Stimulated activated naive CD4-positive, alpha-beta T cell treated with Interleukin-2 at 50 U/mL for 16 hours (primary cell): ENCODE measurements at places on chromosomes 16 and 17.
A peak's percentile ranks its signal among the peaks of the same experiment; 100 is the strongest.

GRCh38 chr17:4971826-4972225, 4.2 kb upstream of the SPAG7 start:
- DNase-seq = no peak

DNA sequence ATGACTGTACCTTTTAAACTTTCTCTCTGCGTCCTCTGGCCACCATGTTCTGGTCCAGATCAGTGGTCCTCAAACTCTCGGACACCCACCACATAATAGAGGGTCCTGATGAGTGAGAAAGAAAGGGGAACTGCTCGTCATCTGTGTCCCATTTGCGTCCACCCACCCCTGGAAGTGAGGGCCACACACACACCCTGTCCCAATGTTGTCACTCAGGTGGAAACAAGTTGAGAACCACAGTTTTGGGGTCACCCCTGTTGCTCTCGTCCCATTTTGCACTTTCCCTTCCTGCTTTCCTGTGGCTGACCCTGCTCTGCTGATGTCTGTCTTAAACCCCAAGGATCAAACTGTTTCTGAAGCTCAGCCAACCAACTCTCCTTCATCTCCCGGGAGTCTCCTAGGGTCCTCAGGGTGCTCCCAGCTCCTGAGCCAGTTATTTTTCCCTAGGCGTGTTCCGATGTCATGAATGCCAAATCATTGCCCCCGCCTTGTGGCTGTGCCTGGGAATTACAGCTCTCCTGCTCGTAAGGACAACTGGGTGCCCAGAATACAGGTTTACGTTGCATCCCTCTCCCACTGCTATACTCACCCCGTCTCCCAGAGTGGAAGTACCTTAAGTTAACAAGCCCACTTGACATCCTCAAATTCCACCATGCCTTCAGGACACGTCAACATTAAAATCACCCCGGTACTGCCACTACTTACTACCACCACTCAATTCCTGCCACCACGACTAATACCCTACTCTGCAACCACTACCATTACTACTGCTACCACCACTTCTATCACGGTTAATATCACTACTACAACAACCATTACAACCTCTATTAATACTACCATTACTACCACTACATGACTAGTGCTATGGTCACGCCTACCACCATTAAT, 26.0 kb upstream of the HNF1B start:
- DNase-seq = no peak

DNA sequence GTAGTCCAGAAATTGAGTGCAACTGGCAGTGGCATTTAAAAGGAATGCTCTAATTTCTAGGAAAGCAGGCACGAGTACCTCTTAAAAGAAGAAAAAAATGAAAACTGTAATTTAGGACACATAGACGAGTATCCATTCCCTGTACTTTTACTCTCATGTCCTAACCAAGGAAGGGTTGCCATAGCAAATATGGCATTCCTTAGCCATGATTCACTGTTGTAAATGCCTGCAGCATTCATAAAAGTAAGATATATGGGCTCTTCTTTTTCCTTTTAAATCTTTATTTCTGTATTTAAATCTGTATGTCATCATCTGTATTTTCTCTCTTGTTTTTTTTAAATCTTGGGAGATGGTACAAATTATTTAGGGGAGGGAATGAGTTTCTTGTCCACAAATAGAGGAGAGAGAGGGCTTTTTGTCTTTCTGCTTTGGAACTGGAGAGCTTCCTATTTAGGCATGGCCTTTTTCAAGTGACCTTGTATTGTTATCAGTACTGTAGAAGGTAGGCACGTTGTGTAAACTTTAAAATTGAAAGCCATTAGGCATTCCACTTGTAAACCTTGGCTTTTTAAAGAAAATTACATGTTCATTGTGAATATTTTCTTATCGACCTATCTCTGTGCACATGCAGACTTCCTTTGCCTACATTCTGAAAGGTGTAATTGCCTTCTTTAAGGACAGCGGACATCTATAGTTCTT, 50.0 kb downstream of the TENT4B start:
- DNase-seq = no peak

DNA sequence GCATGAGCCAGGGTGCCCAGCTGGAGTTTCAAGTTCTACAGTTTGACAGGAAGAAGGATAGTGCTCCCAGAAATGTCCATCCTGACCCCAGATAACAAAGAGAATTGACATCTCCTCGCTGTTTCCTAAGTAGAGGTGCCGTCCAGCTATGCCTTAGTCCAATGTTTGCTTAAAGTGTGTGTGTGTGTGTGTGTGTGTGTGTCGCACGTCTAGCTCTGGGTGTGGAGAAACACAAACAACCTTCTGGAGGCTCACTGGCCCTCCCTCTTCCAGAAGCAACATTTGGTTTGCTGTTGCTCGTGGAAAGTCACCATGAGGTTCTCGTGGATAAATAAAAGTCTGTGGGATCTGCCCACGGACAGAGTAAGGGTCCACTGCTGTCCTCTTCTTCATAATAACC, 22.1 kb downstream of the EMP2 start:
- DNase-seq = no peak

- no peak for DNase-seq
Observed at GRCh38 chr17:67836205-67836987, 11.1 kb downstream of the BPTF start.

GRCh38 chr16:48284772-48285409, 37.6 kb upstream of the ABCC11 start:
- DNase-seq = no peak

DNA sequence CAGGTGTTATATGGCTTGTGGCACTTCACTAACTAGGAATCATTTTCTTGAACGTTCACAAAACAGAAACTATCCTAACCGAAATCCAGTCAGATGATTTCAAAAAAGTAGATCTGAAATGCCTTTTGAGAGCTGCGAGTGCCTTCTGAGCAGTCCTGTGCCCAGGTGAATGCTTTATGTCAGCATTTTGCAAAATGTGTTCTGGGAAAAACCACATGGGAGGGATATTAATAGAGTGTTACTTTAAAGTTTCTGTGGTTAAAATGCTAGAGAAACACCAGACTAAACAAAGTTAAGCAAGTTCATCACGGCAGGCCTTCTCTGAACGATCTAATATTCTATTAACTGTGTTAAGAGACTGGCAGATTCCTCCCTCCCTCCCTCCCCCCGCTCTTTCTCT, 15.8 kb upstream of the RGS9 start:
- DNase-seq = no peak

DNA sequence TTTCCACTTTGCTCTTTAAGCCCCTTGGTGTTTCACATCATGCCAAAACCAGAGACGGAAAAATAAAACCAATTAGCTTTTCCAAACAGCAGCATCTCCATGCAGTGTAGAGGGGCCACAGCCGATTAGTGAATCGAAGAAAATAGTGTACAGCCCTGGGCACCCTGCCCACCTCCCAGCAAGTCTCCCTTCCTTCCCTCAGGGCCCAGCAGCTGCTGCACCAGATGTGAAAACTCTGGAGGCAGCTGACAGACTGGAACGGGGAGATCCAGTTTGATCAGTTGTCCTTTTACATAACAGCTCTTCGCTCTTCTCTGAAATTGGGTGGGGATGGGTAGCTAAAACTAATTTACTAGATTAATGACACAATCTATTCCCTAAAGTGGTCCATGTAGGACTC, 19.3 kb downstream of the TMEM11 start:
- no peak for DNase-seq

- DNase-seq = no peak
Observed at GRCh38 chr17:62910277-62910676, 55.8 kb upstream of the TANC2 start.

DNA sequence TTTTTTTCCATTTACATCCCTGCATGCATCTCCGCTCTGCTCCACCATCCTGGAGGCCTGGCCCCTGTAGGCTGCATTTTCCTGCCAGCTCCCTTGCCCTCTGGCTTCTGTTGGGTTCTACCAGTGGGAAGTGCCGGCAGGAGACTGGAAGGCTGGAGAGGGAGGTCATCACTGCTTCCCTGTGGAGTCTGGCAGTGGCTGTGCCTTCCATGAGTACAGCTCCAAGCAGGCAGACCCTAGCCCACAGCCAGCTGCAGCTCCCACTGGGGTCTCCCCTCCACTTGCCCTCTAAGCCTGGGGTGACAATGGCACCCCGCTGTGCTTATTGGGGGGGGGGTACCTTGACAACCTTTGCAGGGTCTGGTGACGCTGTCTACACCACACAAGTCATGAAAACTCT, 37.3 kb downstream of the MMP15 start:
- no peak for DNase-seq

DNA sequence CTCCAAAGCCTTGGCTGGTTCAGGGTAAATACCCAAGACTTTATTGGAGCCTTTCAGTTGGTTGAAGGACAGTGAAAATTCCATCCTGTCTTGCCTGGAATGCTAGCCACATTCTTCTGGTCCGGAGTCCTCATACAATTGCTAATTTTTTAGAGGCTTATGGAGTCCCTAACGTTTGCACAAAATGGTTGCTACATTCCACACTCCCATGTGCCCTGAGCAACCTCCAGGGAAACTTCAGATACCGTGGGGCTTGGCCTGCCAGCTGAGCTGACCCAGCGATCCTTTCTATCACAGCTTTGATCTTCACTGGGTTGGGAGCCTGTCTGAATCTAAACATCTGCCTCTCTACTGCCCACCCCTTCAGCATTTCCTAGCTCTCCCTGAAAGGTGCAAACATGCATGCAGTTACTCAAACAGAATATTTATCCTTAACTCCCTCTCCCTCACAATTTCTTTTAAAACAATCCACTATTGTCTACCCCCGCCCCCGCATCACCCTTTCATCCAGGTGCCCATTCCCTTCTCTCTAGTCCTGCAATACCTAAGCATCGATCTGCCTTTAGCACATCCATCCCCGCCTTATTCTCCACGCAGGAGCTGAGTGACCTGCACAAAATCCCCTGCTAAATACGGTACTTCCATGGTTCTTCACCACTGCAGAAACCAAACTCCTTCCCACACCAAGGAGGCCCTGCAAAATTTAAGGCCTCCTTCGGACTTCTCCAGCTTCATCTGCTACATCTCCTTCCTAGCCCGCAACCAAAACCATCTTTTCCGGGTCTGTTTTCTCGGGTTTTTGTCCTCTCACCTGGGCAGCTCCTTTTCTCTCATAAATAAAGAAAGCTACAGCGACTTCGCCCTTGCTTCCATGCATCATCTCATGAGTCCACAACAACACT, 810 bp upstream of the GAN start:
- no peak for DNase-seq

- DNase-seq = no peak
Observed at GRCh38 chr17:45438931-45439610, 6.4 kb upstream of the ARHGAP27 start.

- DNase-seq = peak; percentile 49
Observed at GRCh38 chr16:3058139-3059030, 7.1 kb upstream of the IL32 start.

DNA sequence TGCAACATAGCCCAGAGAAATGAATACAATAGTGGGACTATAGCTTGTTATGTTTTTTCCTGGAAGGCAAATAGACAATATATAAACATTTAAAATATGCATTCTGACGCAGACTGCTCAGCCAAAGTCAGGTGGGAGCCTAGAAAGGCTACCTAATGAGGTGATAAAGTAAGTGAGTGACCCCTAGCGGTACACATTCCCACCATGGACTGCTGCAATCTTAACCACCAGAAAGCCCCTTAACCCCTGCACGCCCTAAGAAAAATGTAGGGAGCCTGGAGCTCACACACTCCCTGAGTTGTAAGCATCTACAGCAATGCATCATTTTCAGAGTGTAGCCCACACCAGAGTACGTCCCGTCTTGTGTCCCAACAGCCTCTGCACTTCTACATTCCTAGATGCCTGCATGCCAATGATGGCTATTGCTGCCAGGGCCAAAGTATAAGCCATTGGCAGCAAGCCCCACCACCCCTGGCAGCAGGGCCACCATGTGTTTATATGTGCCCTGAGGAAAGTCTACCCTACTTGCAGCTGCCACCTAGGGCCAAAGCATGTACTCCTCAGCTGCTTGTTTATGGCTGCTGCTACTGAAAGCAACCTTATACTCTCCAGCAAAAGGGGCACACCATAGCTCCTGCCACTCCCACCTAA, 127.6 kb downstream of the KIF2B start:
- DNase-seq = no peak

DNA sequence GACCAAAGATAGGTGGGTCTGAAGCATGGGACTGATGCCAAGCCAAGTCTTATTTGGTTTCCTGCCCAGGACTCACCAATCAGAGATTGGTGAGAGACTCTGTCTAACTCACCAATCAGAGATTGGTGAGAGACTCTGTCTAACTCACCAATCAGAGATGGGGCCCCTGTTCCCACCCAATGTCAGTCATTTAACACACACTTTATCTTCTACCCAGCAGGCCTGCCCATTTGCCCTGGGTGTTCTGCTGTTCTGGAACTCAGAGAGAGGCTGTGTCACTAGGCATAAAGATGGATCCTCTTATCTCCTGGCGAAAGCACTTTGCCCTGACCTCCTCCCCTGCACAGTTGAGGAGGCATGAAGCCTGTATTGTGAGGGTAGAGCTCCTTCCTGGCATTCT, 5.4 kb upstream of the RHOT1 start:
- DNase-seq = no peak

DNA sequence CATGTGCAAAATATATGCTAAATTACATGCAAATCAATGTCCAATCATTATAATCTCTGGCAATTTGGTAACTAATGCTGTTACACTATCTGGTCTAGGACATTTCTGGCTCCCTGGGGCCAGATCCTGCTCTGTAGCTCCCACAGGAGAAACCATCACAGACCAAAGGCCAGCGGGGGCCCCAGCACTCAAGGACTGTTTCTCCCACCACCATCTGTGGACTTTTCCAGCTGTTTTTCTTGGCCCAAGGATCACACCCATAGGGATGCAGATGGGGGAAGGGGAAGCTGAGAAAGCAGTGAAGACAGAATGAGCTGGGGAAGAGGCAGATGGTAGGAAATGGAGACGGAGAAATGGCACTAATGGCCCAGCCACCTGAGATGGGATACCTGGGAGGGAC, at the start of gene HIGD1B:
Gene HIGD1B (plus strand): TSS at position 298 of the 400 bp plus-strand sequence. CDS start 270 bp downstream, outside the sequence.
- DNase-seq = no peak

GRCh38 chr16:35134471-35134870, 1675.1 kb downstream of the TP53TG3F start:
- no peak for DNase-seq

- DNase-seq = no peak
Observed at GRCh38 chr17:31283841-31284240, 13.2 kb downstream of the OMG start.

- DNase-seq = no peak
Observed at GRCh38 chr17:34723875-34724274, 144.5 kb downstream of the TMEM132E start.

DNA sequence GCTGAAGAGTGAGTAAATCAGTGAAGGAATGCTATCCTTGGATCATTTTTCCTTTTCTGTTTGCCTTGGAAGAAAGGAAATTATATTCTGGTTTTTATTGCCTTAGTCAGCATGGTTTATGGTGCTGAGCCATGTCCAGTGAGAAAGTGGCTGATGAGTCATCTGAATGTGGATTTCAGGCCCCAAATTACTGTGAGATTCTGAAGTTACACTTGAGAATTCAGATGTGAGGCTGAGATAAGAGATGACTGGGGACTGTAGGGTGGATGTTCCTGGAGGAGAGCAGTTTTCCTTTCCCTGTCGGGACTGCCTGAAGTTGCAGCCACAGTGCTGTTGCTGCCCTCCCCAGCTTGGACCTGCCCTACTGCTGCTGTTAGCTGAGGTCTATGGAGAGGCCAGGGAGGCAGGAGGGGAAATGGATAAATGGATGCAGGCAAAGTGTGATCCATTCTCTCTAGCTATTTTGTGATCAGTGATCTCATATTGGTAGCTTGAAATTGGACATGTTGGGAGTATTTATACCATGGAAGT, 4.2 kb upstream of the MAP3K14 start:
- DNase-seq = peak; percentile 13
